ENCODE measurements at places on chromosomes 5 and 9.

GRCh38 chr5:142378737-142379634 lies 54.2 kb upstream of the SPRY4 start:
- DNase-seq = no peak

GRCh38 chr9:93123561-93124283 lies 10.3 kb downstream of the NINJ1 start:
- DNase-seq = no peak

GRCh38 chr9:107784235-107784958 lies 294.8 kb upstream of the KLF4 start:
- no peak for DNase-seq

GRCh38 chr5:24444414-24444813 lies 200.4 kb downstream of the CDH10 start:
- DNase-seq = no peak

DNA sequence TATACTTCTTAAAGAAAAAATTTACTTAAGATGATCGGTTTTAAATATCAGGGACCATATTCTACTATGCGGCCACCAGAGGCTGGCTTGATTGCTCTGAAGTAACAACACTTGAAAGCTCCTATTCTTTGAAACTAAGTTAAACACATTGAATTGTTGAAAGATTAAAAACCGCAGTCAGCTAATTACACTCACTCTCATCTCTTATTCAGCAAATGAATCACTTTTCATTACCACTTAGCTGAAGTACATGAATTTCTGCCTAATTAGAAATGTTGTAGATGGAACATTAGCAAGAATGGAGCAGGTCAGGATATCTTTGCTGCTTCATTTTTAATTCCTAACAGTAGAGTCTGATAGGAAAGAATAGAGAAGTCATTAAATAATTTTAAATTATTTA lies 42.3 kb downstream of the LSM11 start:
- no peak for DNase-seq
